ENCODE measurements at places on chromosomes 3 and 15. TPM values are rescaled to one million over a fixed set of nuclear protein-coding genes. Genes with fewer than 3 reads are reported as not detected.
A peak's percentile ranks its signal among the peaks of the same experiment; 100 is the strongest.

DNA sequence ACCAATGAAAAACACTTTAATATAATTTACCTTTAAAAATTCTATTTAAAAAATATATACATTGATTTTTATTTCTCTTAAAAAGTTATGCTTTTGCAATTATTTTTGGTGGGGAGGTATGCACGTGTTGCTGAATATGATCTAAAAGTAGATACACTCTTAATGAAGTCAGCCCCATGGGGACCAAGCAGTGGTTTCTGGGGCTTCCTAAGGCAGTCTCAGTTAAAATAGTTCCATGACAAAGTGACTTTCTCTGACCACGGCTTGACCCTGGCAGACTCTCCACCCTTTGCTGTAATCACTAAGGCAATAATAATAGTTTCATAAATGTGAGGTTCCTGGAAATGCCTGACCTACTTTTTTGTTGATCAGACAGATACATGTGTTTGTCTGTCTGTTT is 50.4 kb downstream of the CCR4 start:
- H3K4me1 ChIP-seq, result peaks cover 41% of the 10 kb centered on the region
- H3K4me3 ChIP-seq, result no peak overlapping the region
- no peak overlapping the region for H3K27ac ChIP-seq

- H3K4me3 ChIP-seq, result peak overlapping the region; percentile 88
- H3K27ac ChIP-seq, result peak overlapping the region; percentile 96
- peak; percentile 72 for DNase-seq
- H3K4me1 ChIP-seq, result peaks cover 21% of the 10 kb centered on the region
- no peaks in the 10 kb centered on the region for H3K27me3 ChIP-seq
Observed at GRCh38 chr15:41115652-41116115, 396 bp downstream of the INO80 start.

DNA sequence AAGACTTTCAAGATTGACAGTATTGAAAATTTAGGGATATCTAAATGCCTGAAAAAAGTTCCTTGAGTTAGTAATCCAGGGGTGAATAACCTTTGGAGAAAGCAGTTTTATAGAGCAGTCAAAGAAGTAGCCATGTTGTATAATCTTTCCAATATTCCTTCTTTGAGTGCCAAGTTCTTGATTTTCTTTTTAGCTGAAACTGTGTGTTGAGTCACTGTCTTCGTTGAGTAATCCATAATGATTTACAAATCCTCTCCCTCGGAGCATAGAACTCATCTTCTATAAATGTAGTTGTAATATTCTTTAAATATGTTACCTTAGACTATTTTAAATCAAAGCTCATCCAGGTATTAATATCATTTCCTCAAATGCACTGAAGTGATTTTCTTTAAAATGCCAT is 135.2 kb downstream of the BBX start:
- H3K36me3 ChIP-seq, result no peaks in the 10 kb centered on the region
- peaks cover 20% of the 10 kb centered on the region for H3K4me1 ChIP-seq
- H3K4me3 ChIP-seq, result no peak overlapping the region
- H3K27ac ChIP-seq, result no peak overlapping the region
- no peaks in the 10 kb centered on the region for H3K27me3 ChIP-seq
- DNase-seq, result no peak

GRCh38 chr15:75107908-75108838 is 84.8 kb downstream of the PPCDC start:
- H3K27me3 ChIP-seq, result peaks cover 29% of the 10 kb centered on the region
- DNase-seq, result peak; percentile 78
- H3K4me3 ChIP-seq, result no peak overlapping the region

DNA sequence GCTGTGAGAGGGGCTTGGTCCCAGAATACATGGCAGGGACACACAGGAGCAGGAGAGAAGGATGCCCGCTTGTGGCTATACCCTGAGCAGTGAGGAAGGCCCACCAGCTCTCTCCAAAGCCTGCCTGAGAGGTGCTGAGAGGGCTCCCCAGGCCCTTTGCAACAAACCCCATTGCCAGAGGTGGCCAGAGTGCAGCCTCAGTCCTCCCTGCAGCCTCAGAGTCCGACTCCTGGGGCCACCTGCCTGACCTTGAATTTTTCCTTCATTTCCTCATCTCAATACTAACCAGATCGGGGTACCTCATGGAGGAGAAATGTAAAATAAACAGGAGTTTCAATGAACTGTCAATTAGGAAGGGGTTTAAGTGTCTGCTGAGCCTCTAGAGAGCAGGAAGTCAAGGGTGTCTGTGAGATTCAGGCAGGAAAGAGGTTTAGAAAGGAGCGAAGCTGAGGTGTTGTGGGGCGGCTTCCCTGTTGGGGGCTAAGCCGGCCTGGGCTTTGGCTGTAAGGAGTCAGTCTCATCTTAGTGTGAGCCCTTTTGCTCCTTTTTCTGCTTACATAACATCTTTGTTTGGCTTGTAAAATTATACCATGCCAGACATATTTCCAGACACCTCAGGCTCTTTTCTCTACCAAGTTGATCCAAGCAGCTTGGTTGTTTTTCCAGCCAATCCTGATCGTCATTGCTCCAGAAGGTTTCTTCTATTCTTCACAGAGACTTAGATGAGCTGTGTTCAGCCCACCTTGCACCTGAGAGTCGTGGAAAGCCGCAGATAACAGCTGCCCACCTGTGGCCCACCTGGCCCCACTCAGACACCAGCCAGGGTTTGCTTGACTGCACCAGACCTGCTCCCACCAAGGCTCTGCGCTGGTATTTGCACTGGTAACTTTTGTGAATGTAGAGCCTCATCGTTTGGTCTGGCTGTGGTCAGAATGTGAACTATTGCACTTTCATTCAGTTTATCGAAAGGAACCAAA is 36.7 kb downstream of the CMTM7 start:
- H3K27me3 ChIP-seq, result no peaks in the 10 kb centered on the region
- peak overlapping the region; percentile 99 for H3K27ac ChIP-seq
- H3K4me3 ChIP-seq, result peak overlapping the region; percentile 67
- DNase-seq, result no peak

DNA sequence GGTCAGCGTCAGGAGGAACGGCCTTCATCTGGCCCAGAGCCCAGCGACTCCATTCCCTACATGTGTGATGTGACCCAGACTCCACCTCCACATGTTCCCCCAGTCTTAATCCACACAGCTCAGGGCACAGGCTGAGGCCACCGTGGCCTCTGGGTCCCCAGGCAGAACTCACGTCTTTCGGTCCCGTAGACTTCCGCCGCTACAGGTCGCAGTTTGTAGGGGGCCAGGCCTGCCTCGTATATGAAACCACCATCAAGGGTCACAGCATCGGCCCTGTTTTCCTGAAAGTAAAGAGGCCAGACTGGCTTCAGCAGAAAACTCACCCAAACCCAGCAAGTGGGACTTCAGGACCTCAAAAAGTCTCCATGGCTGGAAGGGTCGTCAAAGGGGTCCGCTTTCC is 8.6 kb downstream of the LTF start:
- H3K27me3 ChIP-seq, result peaks cover 2% of the 10 kb centered on the region
- H3K4me1 ChIP-seq, result no peaks in the 10 kb centered on the region
- no peak overlapping the region for H3K4me3 ChIP-seq
- no peaks in the 10 kb centered on the region for H3K36me3 ChIP-seq
- H3K27ac ChIP-seq, result no peak overlapping the region
- DNase-seq, result no peak

- H3K4me1 ChIP-seq, result peaks cover 21% of the 10 kb centered on the region
- no peak overlapping the region for H3K27ac ChIP-seq
- DNase-seq, result peak; percentile 31
Observed at GRCh38 chr3:101988596-101988995, 139.3 kb downstream of the NFKBIZ start.

- no peaks in the 10 kb centered on the region for H3K27me3 ChIP-seq
- DNase-seq, result no peak
- H3K4me3 ChIP-seq, result no peak overlapping the region
- H3K27ac ChIP-seq, result no peak overlapping the region
- peaks cover 19% of the 10 kb centered on the region for H3K4me1 ChIP-seq
Observed at GRCh38 chr3:52774066-52774713, 3.2 kb upstream of the ITIH1 start.

- H3K36me3 ChIP-seq, result no peaks in the 10 kb centered on the region
- peaks cover 7% of the 10 kb centered on the region for H3K4me1 ChIP-seq
- H3K4me3 ChIP-seq, result no peak overlapping the region
- DNase-seq, result no peak
- H3K27ac ChIP-seq, result no peak overlapping the region
- H3K27me3 ChIP-seq, result peaks cover 20% of the 10 kb centered on the region
Observed at GRCh38 chr15:74730619-74731316, 5.4 kb upstream of the CYP1A1 start.

GRCh38 chr15:40600956-40601355 is 6.9 kb downstream of the KNL1 start:
- DNase-seq, result no peak
- no peaks in the 10 kb centered on the region for H3K27me3 ChIP-seq
- no peak overlapping the region for H3K4me3 ChIP-seq
- H3K4me1 ChIP-seq, result no peaks in the 10 kb centered on the region
- H3K27ac ChIP-seq, result no peak overlapping the region

DNA sequence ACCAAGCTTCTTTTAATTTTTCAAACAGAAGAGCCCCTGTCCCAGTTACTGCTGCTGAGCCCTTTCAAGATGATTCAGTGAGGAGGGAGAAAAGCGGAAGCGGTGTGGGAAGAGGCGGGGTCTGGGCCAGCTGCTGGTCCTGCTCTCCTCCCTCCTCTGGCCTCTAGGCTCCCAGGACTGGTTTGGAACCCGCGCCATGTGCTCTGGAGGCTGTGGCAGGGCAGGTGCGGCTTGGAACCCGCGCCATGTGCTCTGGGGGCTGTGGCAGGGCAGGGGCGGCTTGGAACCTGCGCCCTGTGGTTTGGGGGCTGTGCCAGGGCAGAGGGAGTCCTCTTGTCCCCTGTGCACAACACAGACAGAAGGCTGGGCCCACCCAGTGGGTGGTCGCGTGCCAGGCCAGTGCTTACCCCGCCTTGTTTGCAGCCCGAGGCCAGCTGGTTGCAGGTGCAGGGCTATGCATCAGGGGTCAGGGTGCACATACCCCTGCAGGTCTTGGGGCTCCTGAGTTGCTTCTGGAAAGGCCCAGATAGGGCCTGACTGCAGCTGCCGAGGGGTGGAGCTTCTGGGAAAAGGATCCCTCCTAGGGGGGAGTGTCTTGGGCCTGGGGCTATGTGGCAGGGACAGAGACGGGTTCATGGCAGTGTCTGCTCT is 12.2 kb downstream of the ALG1L2 start:
- H3K27me3 ChIP-seq, result no peaks in the 10 kb centered on the region
- H3K36me3 ChIP-seq, result peaks cover 2% of the 10 kb centered on the region
- H3K4me3 ChIP-seq, result peak overlapping the region; percentile 39

DNA sequence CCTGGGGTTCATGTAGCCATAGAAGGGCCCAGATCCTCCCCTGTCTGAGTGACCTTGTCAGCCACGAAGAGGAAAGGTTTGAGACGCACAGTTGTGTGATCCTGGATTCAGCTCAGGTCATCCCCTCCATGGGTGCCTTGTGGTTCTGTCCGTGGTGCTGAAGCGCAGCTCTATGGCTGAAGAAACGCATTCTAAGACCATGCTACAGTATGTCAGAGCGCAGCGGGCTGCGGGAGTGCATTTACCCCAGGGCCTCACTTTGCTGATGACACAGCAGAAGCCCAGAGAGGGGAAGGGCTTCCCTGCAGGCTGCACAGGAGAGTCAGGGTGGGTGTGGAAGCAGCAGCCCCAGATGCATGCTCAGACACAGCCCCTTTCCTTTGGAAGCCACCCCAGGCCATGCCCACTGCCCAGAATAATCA is 68.8 kb upstream of the IQSEC1 start:
- peak; percentile 58 for DNase-seq
- no peaks in the 10 kb centered on the region for H3K36me3 ChIP-seq
- no peak overlapping the region for H3K27ac ChIP-seq
- no peak overlapping the region for H3K4me3 ChIP-seq
- H3K4me1 ChIP-seq, result no peaks in the 10 kb centered on the region
- H3K27me3 ChIP-seq, result no peaks in the 10 kb centered on the region

- DNase-seq, result no peak
- peaks cover 2% of the 10 kb centered on the region for H3K4me1 ChIP-seq
- H3K27ac ChIP-seq, result no peak overlapping the region
- H3K36me3 ChIP-seq, result no peaks in the 10 kb centered on the region
- H3K27me3 ChIP-seq, result no peaks in the 10 kb centered on the region
- H3K4me3 ChIP-seq, result no peak overlapping the region
Observed at GRCh38 chr15:65194826-65195547, 9.8 kb upstream of the CLPX start.

DNA sequence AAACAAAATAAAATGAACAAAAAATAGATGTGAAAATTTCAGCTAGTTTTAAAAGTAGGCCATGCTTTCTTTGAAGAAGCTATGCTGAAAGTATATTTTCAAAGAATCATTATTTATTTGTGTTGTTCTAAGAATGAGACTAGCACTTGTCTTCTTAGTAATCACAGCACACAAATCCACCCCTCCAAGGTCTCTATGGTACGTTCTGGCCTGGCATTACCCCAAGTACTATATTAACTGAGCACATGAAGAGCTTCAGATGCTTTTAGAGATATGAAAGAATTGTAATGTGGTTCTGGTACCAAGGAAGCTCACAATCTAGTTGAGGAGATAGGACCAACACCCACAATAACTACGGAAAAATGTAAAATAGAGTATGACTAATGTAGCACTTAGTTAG is 416.5 kb downstream of the PLCL2 start:
- DNase-seq, result peak; percentile 8
- peaks cover 7% of the 10 kb centered on the region for H3K36me3 ChIP-seq
- H3K27me3 ChIP-seq, result no peaks in the 10 kb centered on the region
- H3K27ac ChIP-seq, result no peak overlapping the region
- peaks cover 8% of the 10 kb centered on the region for H3K4me1 ChIP-seq

DNA sequence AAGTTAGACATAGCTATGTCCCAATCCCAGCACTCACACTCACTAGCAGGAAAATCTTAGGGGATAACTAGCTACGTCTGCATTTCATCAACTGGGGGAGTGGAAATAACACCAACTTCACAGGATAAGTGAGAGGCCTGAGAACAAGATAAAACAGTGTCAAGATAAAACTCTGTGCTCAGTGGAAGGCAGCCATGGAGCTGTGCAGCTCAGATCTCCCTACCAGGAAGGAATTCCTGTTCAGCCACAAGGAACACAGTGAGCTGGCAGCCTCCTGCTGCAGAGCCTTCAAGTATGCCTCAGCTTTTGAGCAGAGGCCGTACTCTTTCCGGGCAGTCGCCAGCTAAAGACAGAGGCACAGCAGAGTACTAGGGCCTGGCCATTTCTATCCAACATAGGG is 115.8 kb upstream of the TOPAZ1 start:
- no peak overlapping the region for H3K4me3 ChIP-seq
- H3K27me3 ChIP-seq, result peaks cover 5% of the 10 kb centered on the region
- H3K36me3 ChIP-seq, result no peaks in the 10 kb centered on the region

- no peak overlapping the region for H3K27ac ChIP-seq
- peaks cover 2% of the 10 kb centered on the region for H3K27me3 ChIP-seq
- H3K36me3 ChIP-seq, result no peaks in the 10 kb centered on the region
- no peaks in the 10 kb centered on the region for H3K4me1 ChIP-seq
- DNase-seq, result no peak
Observed at GRCh38 chr3:110344897-110345767, 726.5 kb upstream of the NECTIN3 start.

The ESYT3 gene
- total RNA-seq, result 1.1 TPM

The SMCO1 gene
- not detected for total RNA-seq

The PARP9 gene
- total RNA-seq, result 20.4 TPM

The LMCD1 gene
- 0.81 TPM for total RNA-seq

The PIF1 gene
- total RNA-seq, result 43.9 TPM

The AQP9 gene
- total RNA-seq, result not detected

The C3orf22 gene
- not detected for total RNA-seq

The INAFM2 gene
- 4.9 TPM for total RNA-seq
